ENCODE measurements at places on chromosomes 2 and 18. TPM values are rescaled to one million over a fixed set of nuclear protein-coding genes. Genes with fewer than 3 reads are reported as not detected.
A peak's percentile ranks its signal among the peaks of the same experiment; 100 is the strongest.

The GPBAR1 gene
- 0.97 TPM for total RNA-seq

The CKAP2L gene
- 63.4 TPM for total RNA-seq

The DES gene
- total RNA-seq = not detected

The IL37 gene
- total RNA-seq = not detected

The CMPK2 gene
- total RNA-seq = 90.8 TPM

The UNC80 gene
- not detected for total RNA-seq

The EEF1B2 gene
- 559 TPM for total RNA-seq

The ILKAP gene
- total RNA-seq = 62.7 TPM

The TXNDC2 gene
- not detected for total RNA-seq

The DYNAP gene
- total RNA-seq = not detected

The PTPRN gene
- total RNA-seq = 0.16 TPM

DNA sequence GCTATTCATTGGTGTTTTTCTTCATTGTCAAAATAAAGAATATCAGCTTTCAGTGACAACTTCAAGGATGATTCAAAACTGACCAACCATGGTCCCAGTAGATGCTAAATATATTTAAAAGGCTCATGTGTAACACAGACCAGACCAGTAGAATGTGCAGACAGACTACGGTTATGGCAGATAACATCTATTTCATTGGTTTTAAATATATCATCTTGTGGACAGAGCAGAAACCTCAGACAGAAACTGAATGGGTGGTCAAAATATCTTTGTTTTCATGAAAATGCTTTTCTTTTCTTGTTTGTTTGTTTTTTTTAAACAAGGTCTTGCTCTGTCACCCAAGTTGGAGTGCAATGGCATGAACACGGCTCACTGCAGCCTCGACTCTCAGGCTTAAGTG, 107.4 kb upstream of the CREB1 start:
- peaks cover 27% of the 10 kb centered on the region for H3K27me3 ChIP-seq
- H3K27ac ChIP-seq = no peak overlapping the region
- H3K4me1 ChIP-seq = peaks cover 16% of the 10 kb centered on the region
- peaks cover 3% of the 10 kb centered on the region for H3K36me3 ChIP-seq

- H3K36me3 ChIP-seq = peaks cover 3% of the 10 kb centered on the region
- H3K4me3 ChIP-seq = no peak overlapping the region
- no peaks in the 10 kb centered on the region for H3K4me1 ChIP-seq
- H3K27ac ChIP-seq = no peak overlapping the region
Measured at GRCh38 chr2:24722141-24722790, 70.9 kb downstream of the PTRHD1 start.

- DNase-seq = no peak
- H3K4me3 ChIP-seq = no peak overlapping the region
- no peaks in the 10 kb centered on the region for H3K36me3 ChIP-seq
- no peak overlapping the region for H3K27ac ChIP-seq
- no peaks in the 10 kb centered on the region for H3K27me3 ChIP-seq
- H3K4me1 ChIP-seq = no peaks in the 10 kb centered on the region
Measured at GRCh38 chr18:66109981-66110380, 359.2 kb downstream of the CDH7 start.

GRCh38 chr2:28618221-28619141, 122.6 kb downstream of the PLB1 start:
- H3K36me3 ChIP-seq = peaks cover 3% of the 10 kb centered on the region
- H3K4me3 ChIP-seq = no peak overlapping the region
- peak overlapping the region; percentile 28 for H3K27ac ChIP-seq
- no peak for DNase-seq
- H3K4me1 ChIP-seq = peaks cover 69% of the 10 kb centered on the region
- no peaks in the 10 kb centered on the region for H3K27me3 ChIP-seq

GRCh38 chr2:30722936-30723725, 84.1 kb downstream of the CAPN13 start:
- H3K36me3 ChIP-seq = no peaks in the 10 kb centered on the region
- no peak for DNase-seq
- H3K27ac ChIP-seq = no peak overlapping the region
- H3K27me3 ChIP-seq = peaks cover 17% of the 10 kb centered on the region
- no peaks in the 10 kb centered on the region for H3K4me1 ChIP-seq

DNA sequence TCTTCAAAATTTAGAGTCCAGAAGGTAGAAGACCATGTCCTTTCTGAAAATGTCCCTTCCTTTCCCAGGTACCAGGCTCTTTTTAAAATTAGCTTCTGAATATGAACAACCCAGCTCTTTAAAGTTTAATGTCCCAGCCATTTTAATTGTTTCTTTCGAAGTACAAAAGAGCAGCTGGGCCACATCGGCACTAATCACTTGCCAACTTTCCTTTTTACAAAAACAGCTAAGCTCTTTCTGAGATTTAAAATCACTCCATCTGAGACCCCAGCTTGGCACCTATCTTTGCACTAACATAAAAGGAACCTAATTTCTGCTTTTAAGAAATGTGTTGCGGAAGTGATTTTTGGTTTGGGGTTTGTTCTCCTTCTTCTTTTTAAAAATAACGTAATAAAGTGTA, 2.6 kb downstream of the BOD1L2 start:
- peaks cover 22% of the 10 kb centered on the region for H3K27me3 ChIP-seq
- no peak for DNase-seq
- no peak overlapping the region for H3K4me3 ChIP-seq
- H3K36me3 ChIP-seq = no peaks in the 10 kb centered on the region
- H3K4me1 ChIP-seq = no peaks in the 10 kb centered on the region

- no peak overlapping the region for H3K27ac ChIP-seq
- H3K4me3 ChIP-seq = no peak overlapping the region
- DNase-seq = no peak
Measured at GRCh38 chr18:478681-479080, 21.8 kb downstream of the COLEC12 start.

DNA sequence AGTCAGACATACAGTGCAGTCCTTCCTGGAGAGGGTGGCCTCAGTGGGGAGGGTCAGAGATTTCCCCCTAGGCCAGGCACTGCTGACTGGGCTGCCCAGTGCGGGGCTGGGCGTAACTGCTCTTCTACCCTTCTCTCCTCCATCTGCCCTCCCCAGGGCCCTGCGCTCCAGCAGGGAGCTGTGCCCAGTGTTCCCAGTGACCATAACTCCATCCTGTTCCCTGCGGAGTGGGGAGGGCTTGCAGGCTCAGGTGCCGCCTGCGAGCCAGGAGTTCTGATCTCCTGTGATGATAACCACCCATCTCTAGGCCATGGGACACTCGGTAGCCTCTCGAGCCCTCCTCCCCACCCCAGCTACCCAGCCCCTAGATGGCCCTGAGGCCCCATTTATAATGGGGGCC, 107.6 kb downstream of the SMAD7 start:
- no peak overlapping the region for H3K4me3 ChIP-seq
- peaks cover 7% of the 10 kb centered on the region for H3K27me3 ChIP-seq
- H3K27ac ChIP-seq = peak overlapping the region; percentile 92

DNA sequence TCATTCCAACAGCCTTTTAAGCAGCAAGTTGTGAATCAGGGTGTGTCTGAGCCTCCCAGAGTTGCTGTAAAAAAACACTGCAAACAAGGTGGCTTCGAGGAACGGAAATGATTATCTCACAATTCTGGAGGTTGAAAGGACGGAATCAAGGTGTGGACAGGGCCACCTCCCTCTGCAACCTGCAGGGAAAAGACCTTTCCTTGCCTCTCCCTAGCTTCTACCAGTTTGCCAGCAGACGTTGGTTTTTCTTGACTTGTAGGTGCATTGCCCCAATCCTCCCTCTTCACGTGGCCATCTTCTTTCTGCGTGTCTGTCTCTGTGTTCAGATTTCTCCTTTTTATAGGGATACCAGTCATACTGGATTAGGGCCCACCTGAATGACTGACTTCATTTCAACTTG, 24.8 kb upstream of the TMEM131 start:
- H3K27me3 ChIP-seq = peaks cover 5% of the 10 kb centered on the region
- H3K36me3 ChIP-seq = no peaks in the 10 kb centered on the region
- no peak for DNase-seq
- no peak overlapping the region for H3K27ac ChIP-seq
- no peak overlapping the region for H3K4me3 ChIP-seq

DNA sequence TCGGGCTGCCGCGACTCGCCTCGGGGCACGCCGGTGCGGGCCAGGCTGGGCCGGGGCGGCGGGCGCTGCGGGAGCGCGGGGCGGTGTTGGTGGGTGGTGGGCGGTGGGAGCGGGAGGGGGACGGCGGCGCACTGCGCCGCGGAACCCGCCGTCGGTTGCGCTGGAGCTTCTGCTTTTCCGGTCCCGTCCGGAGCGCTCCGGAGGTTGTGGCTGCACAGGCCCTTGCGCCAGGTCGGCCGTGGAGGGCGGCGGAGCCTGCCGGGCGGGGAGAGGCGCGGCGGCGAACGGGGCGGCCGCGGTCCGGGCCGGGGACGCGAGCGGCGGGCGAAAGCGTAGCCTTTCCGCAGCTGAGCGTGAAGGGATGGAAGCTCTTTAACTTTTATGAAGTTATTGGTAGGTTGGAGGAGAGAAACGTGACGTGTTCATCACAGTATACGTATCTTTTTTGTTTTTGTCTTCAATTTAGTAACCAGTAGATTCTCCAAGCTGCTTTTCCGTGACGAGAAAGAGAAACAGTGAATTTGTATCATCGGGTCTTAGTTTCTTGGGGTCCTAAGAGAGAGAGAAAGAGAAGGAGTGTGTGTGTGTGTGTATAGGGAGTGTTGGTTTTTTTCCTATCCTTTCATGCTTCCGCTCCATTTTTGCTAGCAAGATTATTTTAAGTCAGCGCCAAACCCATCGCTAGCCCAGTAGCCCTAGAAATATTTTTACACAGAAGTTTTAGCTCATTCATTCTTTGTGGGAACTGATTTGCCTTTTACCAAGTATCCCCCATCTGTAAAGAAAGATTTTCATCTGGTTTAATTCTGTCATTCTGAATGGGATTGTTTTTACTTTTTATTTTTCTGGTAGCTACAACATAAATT, 535 bp downstream of the ATG4B start:
- H3K27ac ChIP-seq = peak overlapping the region; percentile 94
- peak overlapping the region; percentile 90 for H3K4me3 ChIP-seq

DNA sequence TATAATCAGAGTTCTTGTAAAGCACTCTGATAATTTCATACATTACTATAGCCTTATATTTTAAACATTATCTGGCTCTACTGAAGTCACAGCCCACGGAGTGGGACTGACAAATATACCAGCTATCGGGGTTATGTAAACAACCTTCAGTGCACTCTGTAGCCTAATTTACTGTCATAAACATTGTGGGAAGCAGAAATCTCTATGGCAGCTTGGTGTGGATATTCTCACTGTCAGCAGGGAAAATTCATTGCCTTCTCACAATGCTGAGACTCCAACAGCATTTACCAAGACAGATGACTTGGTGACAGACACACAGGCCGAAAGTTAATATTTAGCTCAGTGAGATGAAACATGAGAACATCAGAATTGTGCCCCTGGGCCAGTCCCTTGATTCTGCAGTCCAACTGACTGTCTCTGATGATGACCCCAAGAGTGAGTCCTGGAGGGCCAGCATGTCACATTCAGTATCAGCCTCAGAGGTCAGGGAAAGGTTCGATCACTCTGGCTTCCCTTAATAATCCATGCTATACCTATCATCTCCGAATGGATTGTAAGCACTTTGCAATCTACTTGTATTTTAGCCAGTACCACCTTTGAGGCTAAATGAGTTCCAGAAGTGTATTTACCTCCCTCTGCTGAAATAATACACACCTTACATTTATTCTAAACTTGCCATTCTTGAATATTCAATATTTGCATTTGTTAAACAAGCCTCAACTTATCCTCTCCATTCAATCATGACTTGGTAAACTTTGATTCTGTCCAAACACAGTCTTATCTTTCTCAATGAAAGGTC, 146.2 kb upstream of the OSR1 start:
- H3K36me3 ChIP-seq = no peaks in the 10 kb centered on the region
- H3K27ac ChIP-seq = no peak overlapping the region
- no peaks in the 10 kb centered on the region for H3K4me1 ChIP-seq

GRCh38 chr18:22567794-22568193, 150.1 kb upstream of the CTAGE1 start:
- no peak overlapping the region for H3K4me3 ChIP-seq
- H3K27ac ChIP-seq = no peak overlapping the region
- no peaks in the 10 kb centered on the region for H3K36me3 ChIP-seq
- no peaks in the 10 kb centered on the region for H3K4me1 ChIP-seq
- DNase-seq = no peak
- H3K27me3 ChIP-seq = peaks cover 9% of the 10 kb centered on the region

DNA sequence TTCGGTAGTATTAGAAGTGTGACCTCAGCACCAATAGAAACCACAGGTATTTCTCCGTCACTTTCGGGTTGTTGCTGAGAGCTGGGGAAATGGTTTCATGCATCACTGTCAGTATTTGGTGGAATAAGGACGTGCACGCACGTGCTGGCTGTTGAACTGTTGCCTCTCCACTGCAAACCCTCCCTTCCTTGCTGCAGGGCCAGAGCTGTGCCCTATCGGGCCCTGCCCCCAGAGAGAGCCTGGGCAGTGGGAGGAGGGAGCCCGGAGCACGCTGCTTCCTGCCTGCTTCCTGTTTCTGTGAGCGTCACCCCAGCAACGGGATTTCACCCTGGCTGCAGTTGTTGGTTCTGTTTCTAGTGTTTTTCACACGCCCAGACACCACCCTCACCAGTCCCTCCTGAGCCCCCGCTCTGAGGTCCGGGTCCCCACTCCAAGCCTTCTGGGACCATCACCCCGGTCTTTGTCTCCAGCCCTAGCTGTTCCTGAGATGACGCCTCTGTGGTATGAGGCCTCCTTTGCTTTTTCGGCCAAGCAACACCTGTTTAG, 47.4 kb downstream of the LRRFIP1 start:
- no peaks in the 10 kb centered on the region for H3K36me3 ChIP-seq
- peak overlapping the region; percentile 77 for H3K4me3 ChIP-seq
- H3K4me1 ChIP-seq = peaks cover 48% of the 10 kb centered on the region
- peaks cover 3% of the 10 kb centered on the region for H3K27me3 ChIP-seq

- H3K27ac ChIP-seq = peak overlapping the region; percentile 99
- peak overlapping the region; percentile 65 for H3K4me3 ChIP-seq
- peaks cover 82% of the 10 kb centered on the region for H3K4me1 ChIP-seq
- H3K27me3 ChIP-seq = no peaks in the 10 kb centered on the region
- H3K36me3 ChIP-seq = peaks cover 39% of the 10 kb centered on the region
- DNase-seq = no peak
Measured at GRCh38 chr2:240622060-240622411, 3.2 kb upstream of the GPR35 start.

DNA sequence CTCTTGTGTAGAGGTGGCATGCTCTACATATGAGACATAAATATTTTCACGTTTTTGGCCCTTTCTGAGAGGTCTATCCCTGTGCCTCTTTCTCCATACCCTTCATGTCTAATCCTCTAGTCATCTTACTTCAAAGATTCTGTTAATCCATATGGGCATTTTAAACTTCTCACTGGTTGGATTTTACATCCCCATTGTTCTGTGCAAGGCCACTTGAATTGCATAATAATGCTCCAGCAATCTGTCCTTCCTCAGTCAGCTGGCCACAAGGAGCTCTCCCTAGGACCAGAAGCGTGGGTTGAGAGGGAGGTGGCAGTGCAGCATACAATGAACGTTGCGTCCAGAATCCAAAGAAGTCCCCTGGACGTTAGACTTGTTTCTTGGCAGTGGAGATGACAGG, 58.2 kb downstream of the TDRD15 start:
- H3K4me3 ChIP-seq = no peak overlapping the region
- no peaks in the 10 kb centered on the region for H3K36me3 ChIP-seq
- H3K4me1 ChIP-seq = no peaks in the 10 kb centered on the region
- DNase-seq = no peak
- no peaks in the 10 kb centered on the region for H3K27me3 ChIP-seq

GRCh38 chr2:157443795-157444640, at the start of gene CYTIP:
CYTIP (minus strand) TSS chr2:157444089; CDS start chr2:157444020, 69 bp downstream.
- peak; percentile 87 for DNase-seq
- H3K36me3 ChIP-seq = peaks cover 46% of the 10 kb centered on the region
- peaks cover 33% of the 10 kb centered on the region for H3K4me1 ChIP-seq
- H3K4me3 ChIP-seq = peak within 1 kb of the TSS; percentile 94
- H3K27me3 ChIP-seq = no peaks in the 10 kb centered on the region

GRCh38 chr2:29192526-29192925, 77.3 kb downstream of the CLIP4 start:
- DNase-seq = no peak
- H3K36me3 ChIP-seq = peaks cover 3% of the 10 kb centered on the region
- no peak overlapping the region for H3K4me3 ChIP-seq
- H3K27ac ChIP-seq = no peak overlapping the region
- peaks cover 9% of the 10 kb centered on the region for H3K4me1 ChIP-seq

Measured in activated CD8-positive, alpha-beta T cell treated with anti-CD3 and anti-CD28 coated beads, Interleukin-2, amount 10 ng/mL, durations not matched to agents 7 days and 5 days (primary cell).